ENCODE measurements at places on chromosomes 5 and 9.

DNA sequence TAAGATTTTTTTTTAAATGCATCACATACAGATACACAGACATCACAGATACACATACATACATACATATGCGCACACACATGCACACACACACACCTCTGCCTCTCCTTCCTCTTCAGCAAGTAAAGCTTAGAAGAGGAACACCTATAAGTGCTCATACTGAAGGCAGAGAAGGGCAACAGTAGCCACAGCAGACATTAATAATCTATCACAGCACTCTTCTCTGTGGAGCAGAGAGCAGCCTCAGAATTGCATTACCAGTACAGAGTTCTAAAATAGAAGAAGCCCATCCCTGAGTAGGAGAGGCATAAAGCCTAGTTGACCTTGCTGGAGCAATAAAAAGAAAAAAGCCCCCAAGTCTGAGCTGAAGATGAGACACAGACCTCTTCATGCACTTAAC is 110.6 kb downstream of the MLLT3 start:
- DNase-seq, result no peak
- no peaks in the 10 kb centered on the region for H3K27me3 ChIP-seq
- H3K4me3 ChIP-seq, result no peak overlapping the region
- no peak overlapping the region for H3K27ac ChIP-seq
- H3K4me1 ChIP-seq, result no peaks in the 10 kb centered on the region
- no peaks in the 10 kb centered on the region for H3K36me3 ChIP-seq

- no peak overlapping the region for H3K4me3 ChIP-seq
- peak; percentile 35 for DNase-seq
- no peaks in the 10 kb centered on the region for H3K36me3 ChIP-seq
- no peak overlapping the region for H3K27ac ChIP-seq
These were observed 159.2 kb downstream of the CDC42SE2 start for GRCh38 chr5:131423056-131423455.

DNA sequence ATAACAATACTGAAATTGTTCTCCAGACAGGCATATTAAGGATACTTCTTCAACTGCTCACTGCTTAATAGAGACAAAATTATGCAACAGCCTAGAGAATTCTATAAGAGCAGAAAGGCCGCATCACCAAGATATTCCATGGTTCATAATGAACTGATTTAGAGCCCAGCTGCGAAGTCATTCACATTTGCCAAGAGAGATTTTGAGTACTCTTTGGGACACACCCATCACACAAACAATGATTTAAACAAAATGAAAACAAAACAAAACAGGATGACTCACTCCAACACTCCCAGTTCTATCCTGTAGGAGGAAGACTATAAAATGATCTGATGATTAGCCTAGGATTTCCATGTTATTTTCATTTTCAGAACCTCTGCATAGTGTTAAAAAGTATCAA is 145.7 kb upstream of the GNA14 start:
- H3K4me3 ChIP-seq, result no peak overlapping the region
- H3K4me1 ChIP-seq, result no peaks in the 10 kb centered on the region
- H3K36me3 ChIP-seq, result no peaks in the 10 kb centered on the region
- no peaks in the 10 kb centered on the region for H3K27me3 ChIP-seq
- no peak overlapping the region for H3K27ac ChIP-seq

- H3K36me3 ChIP-seq, result no peaks in the 10 kb centered on the region
- DNase-seq, result no peak
- H3K4me1 ChIP-seq, result no peaks in the 10 kb centered on the region
- no peak overlapping the region for H3K27ac ChIP-seq
- no peak overlapping the region for H3K4me3 ChIP-seq
These were observed 34.1 kb downstream of the CFAP77 start for GRCh38 chr9:132443951-132444607.

All from mesendoderm (in vitro differentiated cells).